ENCODE measurements at places on chromosomes 3 and 15. TPM values are rescaled to one million over a fixed set of nuclear protein-coding genes. Genes with fewer than 3 reads are reported as not detected.

GRCh38 chr3:58034738-58035523 lies 26.7 kb downstream of the FLNB start:
- H3K27me3 ChIP-seq = no peaks in the 10 kb centered on the region
- no peaks in the 10 kb centered on the region for H3K36me3 ChIP-seq
- DNase-seq = no peak
- H3K4me1 ChIP-seq = peaks cover 15% of the 10 kb centered on the region
- H3K4me3 ChIP-seq = no peak overlapping the region
- no peak overlapping the region for H3K27ac ChIP-seq

- H3K4me3 ChIP-seq = no peak overlapping the region
- DNase-seq = no peak
- H3K36me3 ChIP-seq = no peaks in the 10 kb centered on the region
- H3K27me3 ChIP-seq = no peaks in the 10 kb centered on the region
Observed at GRCh38 chr3:154129625-154130024, 8.4 kb downstream of the ARHGEF26 start.

- no peak for DNase-seq
- H3K27me3 ChIP-seq = no peaks in the 10 kb centered on the region
- no peak overlapping the region for H3K27ac ChIP-seq
- no peak overlapping the region for H3K4me3 ChIP-seq
- H3K4me1 ChIP-seq = no peaks in the 10 kb centered on the region
Observed at GRCh38 chr3:35932995-35933394, 293.7 kb downstream of the ARPP21 start.

The CHRNA5 gene
- total RNA-seq = 2.6 TPM
